ENCODE measurements at places on chromosomes 13 and 19.
A peak's percentile ranks its signal among the peaks of the same experiment; 100 is the strongest.

- peak; percentile 38 for DNase-seq
- peaks cover 16% of the 10 kb centered on the region for H3K4me1 ChIP-seq
- H3K27ac ChIP-seq: peak overlapping the region; percentile 45
- H3K4me3 ChIP-seq: no peak overlapping the region
Measured at GRCh38 chr13:51502153-51502651, 49.4 kb upstream of the INTS6 start.

DNA sequence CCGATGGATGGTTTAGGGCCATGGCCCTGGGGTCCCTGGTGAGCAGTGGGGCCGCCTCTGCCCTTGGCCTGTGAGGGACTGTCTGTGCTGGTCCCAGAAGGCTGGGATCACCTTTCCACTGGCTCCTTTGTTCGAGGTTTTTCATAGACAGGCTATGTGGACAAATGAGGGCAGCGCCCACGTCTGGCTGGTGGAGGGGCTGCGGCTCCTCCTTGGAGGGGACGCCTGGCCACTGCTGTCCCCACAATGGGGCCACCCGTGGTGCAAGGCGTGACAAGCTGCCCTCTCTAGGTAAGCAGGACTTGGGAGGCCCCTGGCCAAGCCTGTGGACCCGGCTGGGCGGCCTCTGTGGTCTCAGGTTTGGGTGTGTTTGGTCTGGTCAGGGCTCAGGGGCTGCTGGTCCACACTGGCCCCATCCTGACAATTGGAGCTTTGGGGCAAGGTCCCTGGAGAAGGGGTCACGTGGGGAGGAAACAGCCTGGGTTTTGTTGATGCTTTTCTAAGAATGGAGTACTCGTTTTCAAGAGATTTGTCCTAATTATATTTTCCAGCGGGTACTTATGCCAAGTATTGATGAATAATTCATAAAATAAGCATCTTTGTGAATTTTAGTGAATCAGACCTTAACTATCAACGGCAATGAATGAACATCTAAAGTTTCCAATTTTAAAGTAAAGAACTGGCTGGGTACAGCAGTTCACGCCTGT, 33.3 kb downstream of the MCF2L start:
- peaks cover 3% of the 10 kb centered on the region for H3K27me3 ChIP-seq
- no peaks in the 10 kb centered on the region for H3K4me1 ChIP-seq
- DNase-seq: no peak
- no peaks in the 10 kb centered on the region for H3K36me3 ChIP-seq
- H3K27ac ChIP-seq: no peak overlapping the region

GRCh38 chr13:36666477-36667229, 7.2 kb upstream of the SERTM1 start:
- DNase-seq: no peak
- no peak overlapping the region for H3K27ac ChIP-seq
- H3K4me3 ChIP-seq: no peak overlapping the region
- H3K4me1 ChIP-seq: no peaks in the 10 kb centered on the region

DNA sequence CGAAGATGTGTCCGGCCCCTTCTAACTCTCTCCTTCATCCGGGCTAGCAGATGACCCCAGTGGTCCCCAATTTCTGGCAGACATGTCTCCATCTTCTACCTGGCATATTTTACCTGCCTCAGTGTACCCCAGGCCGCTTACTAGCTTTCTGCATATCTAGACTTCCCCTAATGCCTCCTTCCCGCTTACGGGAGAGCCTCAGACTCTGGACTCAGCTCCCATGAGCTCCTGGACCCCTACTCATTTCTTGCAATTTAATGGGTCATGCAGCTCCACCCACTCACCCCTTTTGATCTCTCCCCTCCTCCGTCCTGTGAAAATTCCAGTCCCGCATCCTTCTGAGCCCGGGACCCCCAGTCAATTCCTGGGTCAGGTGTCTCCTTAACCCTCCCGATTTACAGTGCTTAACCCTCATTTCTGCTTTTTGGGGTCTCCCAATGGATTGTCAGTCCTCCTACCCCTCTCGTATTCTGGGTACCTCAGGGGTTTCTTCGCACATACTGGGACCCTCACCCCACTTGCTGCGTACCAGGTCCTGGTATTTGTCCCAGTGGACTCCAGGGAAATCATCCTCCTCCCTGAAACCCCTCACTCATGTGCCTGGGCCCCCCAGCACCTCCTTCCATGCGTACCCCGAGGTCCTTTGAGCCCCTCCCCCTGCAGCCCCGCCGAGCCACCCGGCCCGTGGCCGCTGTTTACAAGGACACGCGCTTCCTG, 500 bp upstream of the JUNB start:
- peak overlapping the region; percentile 95 for H3K4me3 ChIP-seq
- DNase-seq: peak; percentile 17
- peaks cover 31% of the 10 kb centered on the region for H3K4me1 ChIP-seq

DNA sequence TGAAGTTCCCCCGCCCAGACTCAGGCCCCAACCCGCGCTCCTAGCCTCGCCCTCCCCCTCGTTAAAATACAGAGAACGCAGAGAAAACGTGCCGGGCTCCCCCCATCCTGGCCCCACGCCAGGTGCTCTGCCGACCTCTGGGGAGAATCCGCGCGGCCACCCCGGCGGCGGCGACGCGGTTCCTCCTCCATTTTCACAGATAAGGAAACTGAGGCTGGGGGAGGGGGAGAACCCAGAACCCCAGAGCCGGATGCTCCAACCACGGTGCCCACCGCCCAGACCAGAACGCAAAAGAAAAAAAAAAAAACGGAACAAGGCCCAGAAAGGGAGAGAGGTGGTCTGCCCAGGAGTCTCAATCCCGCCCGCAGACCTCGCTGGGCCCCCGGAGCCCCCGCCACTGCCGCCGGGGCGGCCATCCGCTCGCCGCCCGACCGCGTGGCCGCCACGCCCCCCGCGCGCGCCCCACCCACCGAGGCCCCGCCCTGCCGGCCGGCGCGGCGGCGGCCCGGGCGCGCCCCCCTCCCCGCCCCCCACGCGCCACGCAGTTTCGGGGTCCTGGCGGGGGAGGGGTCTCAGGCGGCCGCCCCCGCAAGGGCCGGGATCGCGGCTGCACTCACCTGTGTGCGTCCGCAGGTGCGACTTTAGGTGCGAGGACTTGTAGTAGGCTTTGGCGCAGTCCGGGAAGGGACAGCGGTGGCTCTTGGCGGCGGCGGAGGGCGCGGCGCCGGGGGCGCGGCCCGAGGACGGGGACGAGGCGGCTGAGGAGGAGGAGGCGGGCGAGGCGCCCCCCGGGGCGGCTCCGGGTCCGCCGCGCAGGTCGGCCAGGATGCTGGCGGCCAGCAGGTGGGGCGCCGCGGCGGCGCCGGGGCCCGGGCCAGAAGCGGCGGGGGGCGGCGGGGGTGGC, 703 bp downstream of the KLF16 start:
- peaks cover 8% of the 10 kb centered on the region for H3K4me1 ChIP-seq
- H3K36me3 ChIP-seq: peaks cover 3% of the 10 kb centered on the region
- peak overlapping the region; percentile 95 for H3K27ac ChIP-seq
- peak; percentile 60 for DNase-seq
- H3K27me3 ChIP-seq: no peaks in the 10 kb centered on the region
- peak overlapping the region; percentile 96 for H3K4me3 ChIP-seq

GRCh38 chr13:27088619-27089018, 83.0 kb downstream of the USP12 start:
- H3K4me3 ChIP-seq: no peak overlapping the region
- peaks cover 35% of the 10 kb centered on the region for H3K36me3 ChIP-seq
- H3K27me3 ChIP-seq: no peaks in the 10 kb centered on the region
- DNase-seq: no peak
- peaks cover 2% of the 10 kb centered on the region for H3K4me1 ChIP-seq

- no peaks in the 10 kb centered on the region for H3K27me3 ChIP-seq
- no peak for DNase-seq
- no peaks in the 10 kb centered on the region for H3K36me3 ChIP-seq
- peaks cover 8% of the 10 kb centered on the region for H3K4me1 ChIP-seq
- peak overlapping the region; percentile 80 for H3K27ac ChIP-seq
Measured at GRCh38 chr13:29125191-29125933, 305.2 kb downstream of the MTUS2 start.

DNA sequence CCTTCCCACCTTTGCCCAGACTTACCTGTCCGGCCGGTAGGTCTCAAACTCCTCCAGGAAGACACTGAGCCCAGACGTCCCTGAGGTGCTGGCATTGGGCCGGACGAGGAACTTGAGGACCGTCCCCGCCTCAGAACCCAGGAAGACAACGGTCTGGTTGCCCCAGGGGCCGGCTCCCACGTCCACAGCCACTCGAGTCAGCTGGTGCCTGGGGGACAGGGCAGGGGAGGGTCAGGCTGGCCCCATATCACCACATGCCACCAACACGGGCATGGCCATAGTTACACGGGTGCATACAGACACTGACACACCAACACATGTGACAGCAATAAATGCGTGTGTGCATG, 8.4 kb upstream of the LRG1 start:
- no peak overlapping the region for H3K27ac ChIP-seq
- DNase-seq: no peak
- no peak overlapping the region for H3K4me3 ChIP-seq
- no peaks in the 10 kb centered on the region for H3K4me1 ChIP-seq
- no peaks in the 10 kb centered on the region for H3K27me3 ChIP-seq

DNA sequence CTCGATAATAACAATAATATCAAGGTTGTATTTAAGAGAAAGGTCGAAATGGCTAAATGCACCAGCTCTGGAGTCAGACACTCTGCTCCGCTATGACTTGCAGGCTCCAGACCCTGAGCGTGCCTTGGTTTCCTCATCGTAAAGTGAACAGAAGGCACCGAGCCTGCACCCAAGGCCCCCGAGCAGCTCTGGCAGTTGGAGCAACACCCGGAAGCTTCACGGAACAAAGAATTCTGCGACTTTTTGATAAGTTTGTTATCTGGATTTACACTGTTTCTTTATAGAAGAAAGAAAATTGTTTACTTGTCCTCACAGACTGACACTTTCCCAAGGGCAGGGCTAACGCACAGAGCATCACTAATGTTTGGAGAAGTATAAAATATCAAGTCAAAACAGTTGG, 4.4 kb downstream of the GRTP1 start:
- H3K27me3 ChIP-seq: peaks cover 40% of the 10 kb centered on the region
- no peak for DNase-seq
- no peaks in the 10 kb centered on the region for H3K36me3 ChIP-seq
- H3K27ac ChIP-seq: no peak overlapping the region
- no peak overlapping the region for H3K4me3 ChIP-seq

DNA sequence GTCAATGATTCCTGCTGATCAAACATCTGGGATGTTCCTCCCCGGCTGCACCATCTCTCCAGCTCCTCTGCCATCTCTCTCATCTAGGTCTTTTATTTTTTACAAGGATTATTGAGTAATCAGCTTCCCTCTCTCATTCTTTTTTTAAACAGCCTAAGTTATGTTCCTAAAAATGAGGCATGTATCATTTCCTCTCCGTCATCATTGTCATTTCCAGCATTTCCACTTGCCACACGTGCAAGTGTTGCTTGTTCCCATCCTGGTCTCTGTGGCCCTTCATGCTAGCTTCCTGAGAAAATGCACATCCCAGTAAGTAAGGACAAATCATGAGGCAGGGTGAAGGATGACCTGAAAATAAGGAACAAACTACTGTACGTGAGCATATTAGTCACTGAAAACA, 102.7 kb upstream of the POSTN start:
- no peaks in the 10 kb centered on the region for H3K27me3 ChIP-seq
- no peak overlapping the region for H3K27ac ChIP-seq
- no peak overlapping the region for H3K4me3 ChIP-seq
- no peak for DNase-seq
- no peaks in the 10 kb centered on the region for H3K4me1 ChIP-seq

- peaks cover 2% of the 10 kb centered on the region for H3K36me3 ChIP-seq
- no peak for DNase-seq
- peaks cover 4% of the 10 kb centered on the region for H3K4me1 ChIP-seq
- no peak overlapping the region for H3K4me3 ChIP-seq
- no peak overlapping the region for H3K27ac ChIP-seq
Measured at GRCh38 chr13:40819797-40820315, 30.4 kb downstream of the SLC25A15 start.

- no peak overlapping the region for H3K27ac ChIP-seq
- no peaks in the 10 kb centered on the region for H3K27me3 ChIP-seq
- H3K36me3 ChIP-seq: no peaks in the 10 kb centered on the region
- DNase-seq: no peak
- H3K4me1 ChIP-seq: no peaks in the 10 kb centered on the region
Measured at GRCh38 chr13:111474136-111475002, 153.9 kb downstream of the TEX29 start.

DNA sequence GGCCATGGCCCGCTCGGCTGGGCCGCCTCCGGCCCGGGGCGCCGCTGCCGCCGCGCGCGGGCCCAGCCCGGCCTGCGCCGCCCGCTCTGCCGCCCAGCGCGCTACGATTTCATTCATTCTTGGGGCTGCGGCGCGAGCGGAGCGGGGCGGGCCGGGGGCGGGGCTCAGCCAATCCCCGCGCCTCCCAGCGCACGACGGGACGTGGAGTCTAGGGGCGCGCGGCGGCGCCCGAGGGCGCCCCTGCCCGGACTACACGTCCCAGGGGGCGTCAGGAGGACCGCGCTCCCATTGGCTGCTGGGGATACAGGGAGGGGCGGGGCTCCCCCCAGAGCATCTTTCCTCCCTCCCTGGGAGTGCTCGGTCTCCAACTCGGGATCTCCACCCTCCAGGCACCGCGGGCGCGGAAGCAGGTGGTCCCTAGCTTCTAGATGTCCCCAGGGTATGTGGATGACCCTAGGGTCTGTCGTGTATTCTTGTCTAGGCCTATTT, 5.6 kb upstream of the DPF1 start:
- peak; percentile 78 for DNase-seq
- H3K36me3 ChIP-seq: no peaks in the 10 kb centered on the region
- no peak overlapping the region for H3K27ac ChIP-seq

- no peak overlapping the region for H3K27ac ChIP-seq
- H3K4me3 ChIP-seq: no peak overlapping the region
- no peak for DNase-seq
- no peaks in the 10 kb centered on the region for H3K36me3 ChIP-seq
Measured at GRCh38 chr13:103238441-103238840, 172.2 kb upstream of the SLC10A2 start.

DNA sequence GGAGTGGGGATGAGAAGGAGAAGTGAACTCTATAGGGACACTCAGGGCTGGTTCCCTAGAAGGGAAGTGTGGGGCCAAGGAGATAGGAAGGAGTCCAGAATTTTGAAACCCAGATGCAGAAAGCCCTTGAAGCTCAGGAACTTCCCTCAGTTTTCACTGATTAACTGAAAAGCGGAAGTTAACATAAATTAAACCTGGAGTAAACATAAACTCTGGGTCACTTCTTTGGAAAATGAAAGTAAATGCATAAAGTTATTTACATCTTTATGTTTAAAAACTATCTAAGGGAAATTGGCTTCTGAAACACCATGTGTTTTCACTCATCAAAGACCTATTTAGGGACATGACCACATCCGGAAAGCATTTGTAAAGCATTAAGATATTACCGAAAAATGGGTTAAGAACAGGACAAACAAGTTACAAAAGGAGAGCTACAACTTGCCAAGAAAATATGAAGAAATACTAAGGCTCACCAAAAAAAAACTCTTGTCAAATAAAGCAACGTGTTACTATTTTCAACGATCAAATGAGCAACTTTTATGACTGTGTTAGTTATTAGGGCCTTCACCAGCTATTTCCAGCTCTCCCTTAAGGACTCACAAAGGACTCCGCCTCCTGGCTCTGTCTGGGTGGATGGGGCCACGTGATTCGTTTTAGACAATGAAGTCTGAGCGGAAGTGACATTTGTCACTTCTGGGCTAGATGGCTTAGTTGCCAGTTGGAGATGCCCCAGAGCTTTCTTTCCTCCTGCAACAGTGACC, 439.1 kb upstream of the ZNF507 start:
- H3K4me1 ChIP-seq: no peaks in the 10 kb centered on the region
- H3K36me3 ChIP-seq: no peaks in the 10 kb centered on the region

- H3K36me3 ChIP-seq: no peaks in the 10 kb centered on the region
- DNase-seq: no peak
- H3K4me3 ChIP-seq: no peak overlapping the region
- no peaks in the 10 kb centered on the region for H3K27me3 ChIP-seq
- H3K4me1 ChIP-seq: no peaks in the 10 kb centered on the region
Measured at GRCh38 chr13:97752961-97753668, 200.4 kb upstream of the IPO5 start.

Measured in T-helper 2 cell treated with Interferon-gamma antibody and Interleukin-4, amounts not matched to agents 5 μg/mL and 100 μg/mL, for 36 hours (primary cell).